Omental fat pad (tissue), 4 donors: ENCODE measurements at places on chromosomes 16 and 17.

GRCh38 chr16:86732621-86733295, 154.4 kb downstream of the FOXL1 start:
- no peak for DNase-seq

DNA sequence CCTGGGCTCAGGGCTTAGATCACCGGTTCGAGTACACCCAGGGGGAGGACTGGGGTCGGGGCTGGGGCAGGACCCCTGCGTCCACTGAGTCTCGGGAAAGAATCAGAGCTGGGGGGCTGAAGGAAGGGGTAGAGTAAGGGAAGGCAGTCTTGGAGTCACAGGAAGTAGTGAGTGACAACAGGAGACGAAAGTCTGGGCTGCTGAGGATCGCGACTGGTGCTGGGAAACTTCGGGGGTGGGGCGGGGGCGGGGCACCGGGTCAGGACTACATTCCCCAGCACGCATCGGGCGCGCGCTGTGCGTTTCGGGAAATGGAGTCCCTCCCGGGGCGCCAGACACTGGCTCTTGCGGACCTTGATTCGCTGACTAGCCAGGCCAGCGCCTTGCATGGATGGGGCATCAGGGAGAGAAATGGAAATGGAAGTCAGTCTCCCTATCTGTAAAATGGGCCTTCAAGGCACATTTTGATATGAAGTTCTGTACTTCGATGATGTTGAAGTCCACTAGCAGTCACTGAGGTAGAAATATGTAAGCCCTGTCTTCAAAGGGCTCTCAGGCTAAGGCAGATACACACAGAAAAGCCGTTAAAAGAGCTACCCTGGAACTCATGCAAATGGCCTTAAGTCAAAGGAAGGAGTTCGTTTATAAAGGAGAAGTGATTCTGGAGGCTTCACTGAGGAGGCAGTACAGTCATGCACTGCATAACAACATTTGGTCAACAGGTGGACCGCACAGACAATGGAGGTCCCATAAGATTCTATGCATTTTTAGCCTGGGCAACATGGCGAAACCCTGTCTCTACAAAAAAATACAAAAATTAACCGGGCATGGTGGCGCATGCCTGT, 697 bp downstream of the CTF1 start:
- peak; percentile 69 for DNase-seq

- no peak for DNase-seq
Measured at GRCh38 chr16:73192232-73192894, 144.4 kb upstream of the ZFHX3 start.

- peak; percentile 70 for DNase-seq
Measured at GRCh38 chr16:89395150-89396142, 94.9 kb downstream of the ANKRD11 start.

GRCh38 chr16:67157892-67158635, 1.6 kb downstream of the TRADD start:
- no peak for DNase-seq

DNA sequence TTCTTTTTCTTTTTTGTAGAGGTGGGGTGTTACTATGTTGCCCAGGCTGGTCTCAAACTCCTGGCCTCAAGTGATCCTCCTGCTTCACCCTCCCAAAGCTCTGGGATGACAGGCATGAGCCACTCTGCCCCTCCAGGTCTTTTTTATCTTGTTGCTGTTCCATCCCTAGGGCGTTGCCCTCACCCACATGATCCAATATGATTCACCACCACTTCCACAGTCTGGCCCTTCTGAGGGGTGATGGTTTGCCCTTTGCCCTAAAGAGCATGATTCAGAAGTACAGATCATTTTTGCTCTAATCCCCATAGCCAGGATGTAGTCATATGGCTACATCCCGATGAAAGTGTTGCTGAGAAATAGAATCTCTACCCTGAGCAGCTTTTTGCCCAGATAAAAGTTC, 18.8 kb downstream of the STX4 start:
- DNase-seq, result peak; percentile 44

GRCh38 chr17:21039839-21040575, 2.8 kb downstream of the USP22 start:
- no peak for DNase-seq

- DNase-seq, result no peak
Measured at GRCh38 chr16:52492789-52493357, 54.1 kb downstream of the TOX3 start.

DNA sequence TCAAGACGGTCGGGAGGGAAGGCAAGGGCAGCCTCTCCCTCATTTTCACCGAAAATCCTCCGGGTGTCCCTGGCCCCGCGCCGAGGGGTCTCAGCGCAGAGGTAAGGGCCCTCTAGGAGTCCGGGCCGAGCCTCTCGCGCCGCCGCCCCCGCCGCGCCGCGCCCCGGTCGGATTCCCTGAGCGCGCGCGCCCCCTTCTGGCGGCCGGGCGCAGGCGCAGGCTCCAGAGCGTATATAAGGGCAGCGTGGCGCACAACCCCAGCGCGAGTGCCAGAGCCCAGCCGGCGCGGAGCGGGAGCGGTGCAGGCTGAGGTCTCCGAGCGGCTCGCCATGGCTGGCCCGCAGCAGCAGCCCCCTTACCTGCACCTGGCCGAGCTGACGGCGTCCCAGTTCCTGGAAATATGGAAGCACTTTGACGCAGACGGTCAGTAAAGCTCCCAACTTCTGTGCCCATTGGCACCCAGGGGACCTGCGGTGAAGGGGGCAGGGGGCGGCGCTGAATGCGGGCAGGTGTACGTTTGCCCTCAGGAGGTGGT, at the start of gene CALB2:
CALB2 (plus strand) TSS at position 260 of the 535 bp plus-strand sequence; CDS start at position 330, 70 bp downstream.
- DNase-seq, result peak; percentile 76

DNA sequence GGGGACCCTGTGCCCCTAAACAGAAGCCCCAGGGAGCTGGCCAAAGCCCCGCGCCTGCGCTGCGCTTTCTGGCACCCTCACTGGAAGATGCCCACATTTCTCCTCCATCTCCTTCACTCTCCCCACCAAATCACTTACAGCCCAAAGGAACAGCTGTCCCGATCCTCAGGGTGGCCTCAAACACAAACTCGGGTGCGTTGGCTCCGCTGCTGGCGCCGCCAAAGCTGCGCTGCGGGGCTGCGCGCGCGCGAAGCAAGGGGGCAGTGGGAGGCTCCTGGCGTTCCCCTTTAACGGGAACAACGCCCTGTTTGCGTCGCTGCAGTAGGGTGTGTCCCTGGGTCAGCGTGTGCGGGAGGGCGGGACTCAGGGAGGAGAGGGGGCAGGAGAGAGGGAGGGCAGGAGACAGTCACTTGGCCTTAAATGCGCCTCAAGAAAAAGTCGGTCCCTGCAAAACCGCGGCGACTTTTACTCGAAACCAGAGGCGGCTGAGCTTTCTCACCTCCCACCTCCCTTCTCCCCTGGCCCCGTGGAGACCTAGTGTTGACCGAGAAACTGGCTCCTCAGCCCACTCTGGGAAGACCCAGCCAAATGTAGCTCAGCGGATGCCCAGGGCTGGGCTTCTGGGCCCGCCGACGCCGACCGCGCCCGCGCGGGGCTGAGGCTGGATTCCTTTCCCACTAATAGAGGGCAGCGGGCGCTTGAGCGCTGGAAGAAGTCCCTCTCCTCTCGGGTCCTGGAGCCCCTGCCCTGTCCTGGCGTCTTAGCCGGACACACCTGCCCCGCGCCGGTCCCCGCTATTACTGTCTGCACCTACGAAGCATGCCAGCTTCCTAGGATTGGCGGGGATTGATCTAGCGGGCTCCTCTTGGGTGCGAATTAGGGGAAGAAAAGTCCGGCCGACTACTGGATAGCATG, 2.6 kb downstream of the PMP22 start:
- peak; percentile 50 for DNase-seq

- peak; percentile 58 for DNase-seq
Measured at GRCh38 chr16:68528686-68529379, 10.3 kb upstream of the ZFP90 start.

DNA sequence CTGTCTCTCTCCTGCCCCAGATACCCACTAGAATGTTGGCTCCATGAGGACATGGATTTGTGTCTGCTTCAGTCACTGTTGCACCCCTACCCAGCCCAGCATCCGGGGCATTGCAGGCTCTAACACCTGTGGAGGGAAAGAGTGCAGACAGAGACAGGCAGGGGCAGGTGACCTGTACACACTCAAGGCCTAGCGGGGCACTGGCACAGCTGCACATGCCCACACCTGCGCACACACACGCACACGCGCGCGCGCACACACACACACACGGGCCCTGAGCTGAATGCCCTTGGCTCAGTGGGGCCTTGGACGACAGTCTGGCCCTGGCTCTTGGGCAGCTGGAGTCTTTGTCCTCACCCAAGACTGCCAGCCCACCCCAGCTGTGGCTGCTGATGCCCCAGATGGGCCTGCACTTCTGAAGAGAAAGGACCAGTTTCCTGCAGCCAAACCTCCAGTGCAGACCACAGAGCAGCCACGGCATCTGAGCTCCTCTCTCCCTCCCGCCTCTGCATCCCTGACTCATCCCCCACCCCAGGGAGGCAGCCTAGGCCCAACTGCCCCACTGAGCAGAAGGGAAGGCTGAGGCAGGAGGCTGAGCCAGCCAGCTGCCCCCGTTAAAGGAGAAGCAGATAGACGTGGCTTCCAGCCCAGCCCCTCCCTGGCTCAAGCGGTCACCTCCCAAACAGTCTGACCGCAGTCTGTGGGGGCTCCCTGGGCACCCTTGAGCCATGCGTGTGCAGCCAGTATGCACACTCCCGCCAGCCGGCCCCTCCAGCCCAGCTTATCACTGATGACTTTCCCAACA, 12.3 kb upstream of the RAI1 start:
- DNase-seq, result no peak
